ENCODE measurements at places on chromosomes 1 and 21.

- no peak for DNase-seq
Observed at GRCh38 chr1:97245682-97246081, 524.1 kb downstream of the PTBP2 start.

GRCh38 chr21:15517394-15517793 lies 212.4 kb upstream of the USP25 start:
- no peak for DNase-seq

GRCh38 chr1:230574502-230574901 lies 67.8 kb upstream of the COG2 start:
- DNase-seq, result no peak

DNA sequence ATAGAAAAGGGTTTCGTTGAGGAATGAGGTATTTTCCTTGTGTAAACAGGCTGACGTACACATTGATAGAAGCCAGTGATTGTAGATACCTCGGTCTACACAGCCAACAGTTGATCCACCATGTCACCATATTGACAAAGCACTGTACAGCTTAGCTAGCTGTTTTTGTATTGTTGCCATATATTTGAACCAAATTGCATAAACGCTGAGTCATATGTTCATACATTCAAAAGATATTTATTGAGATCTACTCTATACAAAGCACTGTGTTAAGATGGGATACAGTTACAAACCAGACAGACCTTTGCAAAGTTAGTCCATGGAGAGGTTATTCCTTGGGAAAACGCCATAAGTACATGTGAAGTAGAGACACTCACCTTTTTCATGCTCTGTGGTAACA lies 132.4 kb upstream of the ATP1B1 start:
- DNase-seq, result no peak

- no peak for DNase-seq
Observed at GRCh38 chr1:48073798-48074530, 76.8 kb upstream of the TRABD2B start.

DNA sequence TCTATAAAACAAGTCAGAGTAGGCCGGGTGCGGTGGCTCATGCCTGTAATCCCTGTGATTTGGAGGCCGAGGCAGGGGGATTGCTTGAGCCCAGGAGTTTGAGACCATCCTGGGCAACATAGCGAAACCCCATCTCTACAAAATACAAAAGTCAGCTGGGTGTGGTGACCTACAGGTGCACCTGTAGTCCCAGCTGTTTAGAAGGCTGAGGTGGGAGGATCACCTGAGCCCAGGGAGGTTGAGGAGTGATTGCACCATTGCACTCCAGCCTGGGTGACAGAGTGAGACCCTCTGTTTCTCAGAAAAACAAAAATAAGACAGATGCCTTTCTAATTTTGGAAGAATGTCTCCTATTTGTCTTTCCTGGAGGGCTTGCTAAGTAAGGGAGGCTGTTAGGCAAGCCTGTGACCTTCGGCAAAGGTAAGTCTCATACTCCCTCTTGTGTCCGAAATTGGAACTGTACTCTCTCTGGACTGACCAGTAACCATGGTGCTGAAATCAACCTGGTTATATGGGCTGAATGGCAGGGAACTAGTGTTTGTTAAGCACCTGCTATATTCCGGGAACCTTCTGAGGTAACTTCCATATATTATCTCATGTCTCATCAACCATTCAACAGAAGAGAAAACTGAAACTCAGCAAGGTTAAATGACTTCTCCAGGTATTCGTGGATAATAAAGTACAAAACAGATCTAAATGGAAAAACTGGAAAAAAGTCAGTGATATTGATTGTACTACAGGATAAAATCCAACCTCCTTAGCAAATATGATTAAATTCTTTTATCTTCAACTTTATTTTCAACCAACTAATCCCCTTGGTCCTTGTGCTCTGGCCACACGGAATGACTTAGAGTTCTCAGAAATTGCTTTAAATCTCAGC lies 11.8 kb upstream of the RAB3B start:
- DNase-seq, result peak; percentile 70

DNA sequence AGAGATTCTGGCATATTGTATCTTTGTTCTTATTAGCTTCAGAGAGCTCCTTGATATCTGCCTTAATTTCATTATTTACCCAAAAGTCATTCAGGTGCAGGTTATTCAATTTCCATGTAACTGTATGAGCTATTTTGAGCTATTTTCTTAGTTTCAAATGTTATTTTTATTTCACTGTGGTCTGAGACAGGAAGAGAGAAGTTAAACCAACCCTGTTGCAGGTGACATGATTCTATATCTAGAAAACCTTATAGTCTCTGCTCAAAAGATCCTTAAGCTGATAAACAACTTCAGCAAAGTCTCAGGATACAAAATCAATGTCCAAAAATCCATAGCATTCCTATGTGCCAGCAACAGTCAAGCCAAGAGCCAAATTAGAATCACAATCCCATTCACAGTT lies 1644.0 kb upstream of the B3GALT2 start:
- DNase-seq, result no peak

GRCh38 chr1:41486371-41487125 lies 2.1 kb upstream of the EDN2 start:
- no peak for DNase-seq

DNA sequence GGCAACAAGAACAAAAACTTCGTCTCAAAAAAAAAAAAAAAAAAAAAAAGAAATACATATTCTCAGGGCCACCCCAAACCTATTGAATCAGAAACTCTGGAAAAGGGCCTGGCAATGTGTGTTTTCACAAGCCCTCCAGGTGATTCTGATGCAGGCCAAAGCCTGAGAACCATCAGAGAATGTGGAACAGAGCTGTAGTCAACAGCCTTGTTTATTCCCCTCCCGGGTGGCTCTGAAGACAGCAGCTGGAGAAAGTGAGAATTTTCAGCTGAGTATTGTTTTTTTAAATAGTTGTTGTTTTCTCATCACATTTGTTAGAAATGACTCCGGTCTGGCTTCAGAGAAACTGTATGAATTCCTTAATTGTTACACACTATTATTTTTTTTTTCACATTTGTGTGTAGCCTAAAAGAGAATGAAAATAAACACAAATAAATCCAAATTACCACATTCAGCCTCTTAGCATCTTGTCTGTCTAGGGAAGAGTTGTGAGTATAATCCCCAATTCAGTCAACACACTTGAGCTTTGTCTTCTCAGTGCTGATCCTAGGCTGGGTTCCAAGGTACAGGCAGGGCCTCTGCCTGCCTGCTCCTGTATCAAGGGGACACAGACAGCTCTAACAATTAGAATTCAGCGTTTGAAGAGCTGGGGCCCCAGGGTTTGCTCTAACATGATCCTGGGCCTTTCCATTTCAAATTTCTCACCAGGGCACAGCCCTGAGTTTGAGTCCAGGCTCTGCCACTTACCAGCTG lies 6.6 kb upstream of the AZIN2 start:
- DNase-seq, result no peak

DNA sequence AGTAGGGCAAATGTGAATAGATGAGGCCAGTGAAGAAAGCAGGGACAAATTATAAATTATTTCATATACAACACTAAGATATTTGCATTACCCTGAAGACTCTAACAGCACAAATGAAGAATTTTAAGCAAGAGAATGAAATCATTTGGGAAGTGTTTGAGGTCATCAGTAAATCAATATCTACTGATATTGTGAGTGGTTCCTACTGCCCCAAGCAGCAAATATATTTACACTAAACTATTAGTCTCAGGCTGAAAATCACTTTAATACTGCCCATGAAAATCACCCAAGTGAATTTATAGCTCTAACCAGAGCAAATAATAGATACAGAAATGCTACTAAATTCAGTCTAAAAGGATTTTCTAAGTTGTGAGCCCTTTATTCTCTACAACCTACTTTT lies 163.6 kb downstream of the KCNT2 start:
- no peak for DNase-seq

DNA sequence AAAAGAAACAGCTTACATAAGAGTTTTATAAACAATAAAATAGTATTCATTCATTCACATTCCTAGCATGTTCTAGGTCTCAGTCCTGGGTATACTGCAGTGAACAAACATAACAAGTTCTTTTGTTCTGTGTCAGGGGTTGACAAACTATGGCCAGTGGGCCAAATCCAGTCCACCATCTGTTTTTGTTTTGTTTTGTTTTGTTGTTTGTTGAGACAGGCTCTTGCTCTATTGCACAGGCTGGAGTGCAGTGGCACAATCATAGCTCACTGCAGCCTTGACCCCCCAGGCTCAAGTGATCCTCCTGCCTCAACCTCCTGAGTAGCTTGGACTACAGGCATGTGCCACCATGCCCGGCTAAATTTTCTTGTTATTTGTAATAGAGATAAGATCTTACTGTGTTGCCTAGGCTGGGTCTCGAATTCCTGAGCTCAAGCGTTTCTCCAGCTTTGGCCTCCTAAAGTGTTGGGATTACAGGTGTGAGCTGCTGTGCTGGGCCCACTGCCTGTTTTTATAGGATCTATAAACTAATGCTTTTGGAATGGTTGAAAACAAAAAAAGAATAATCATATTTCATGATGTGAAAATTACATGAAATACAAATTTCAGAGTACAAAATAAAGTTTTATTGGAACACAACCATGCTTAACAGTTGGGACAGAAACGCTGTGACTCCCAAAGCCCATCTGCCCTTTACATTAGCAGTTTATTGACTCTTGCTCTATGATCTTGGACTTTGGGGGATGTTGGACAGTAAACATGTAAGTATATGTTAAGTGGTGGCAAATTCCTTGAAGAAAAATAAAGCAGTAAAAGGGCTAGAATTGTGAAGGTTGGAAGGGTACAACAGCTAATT lies 17.9 kb downstream of the CAPZA1 start:
- DNase-seq, result no peak

DNA sequence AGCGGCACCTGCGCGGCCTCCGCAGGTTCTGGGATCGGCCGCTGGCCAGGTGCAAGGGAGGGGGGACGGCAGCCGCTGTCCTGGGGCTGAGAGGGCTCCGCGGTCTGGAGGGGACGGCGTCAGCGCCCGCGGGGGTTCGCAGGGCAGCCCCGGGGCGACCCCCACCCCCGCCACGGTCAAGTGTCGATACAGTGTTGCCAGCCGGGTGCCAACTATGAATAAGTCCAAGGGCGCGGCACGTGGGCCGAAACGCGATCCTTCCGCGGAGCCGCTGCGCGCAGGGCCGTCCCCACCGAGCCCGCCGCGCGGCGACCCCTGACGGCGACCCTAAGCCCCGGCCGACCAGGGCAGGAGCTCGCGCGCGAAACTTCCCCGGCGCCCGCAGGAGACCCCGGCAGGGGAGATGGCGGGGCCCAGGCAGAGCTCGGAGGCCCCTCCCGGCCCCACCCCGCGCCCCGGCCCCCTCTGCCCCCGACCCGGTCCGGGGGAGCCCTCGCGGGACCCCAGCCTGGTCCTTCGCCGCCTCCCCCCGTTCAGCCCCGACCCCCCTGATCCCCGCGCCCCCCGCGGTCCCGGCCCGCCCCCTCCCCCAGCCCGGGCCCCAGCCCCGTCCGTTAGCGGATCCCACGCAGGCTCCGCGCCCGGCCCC lies 586 bp upstream of the AGPAT3 start:
- no peak for DNase-seq

DNA sequence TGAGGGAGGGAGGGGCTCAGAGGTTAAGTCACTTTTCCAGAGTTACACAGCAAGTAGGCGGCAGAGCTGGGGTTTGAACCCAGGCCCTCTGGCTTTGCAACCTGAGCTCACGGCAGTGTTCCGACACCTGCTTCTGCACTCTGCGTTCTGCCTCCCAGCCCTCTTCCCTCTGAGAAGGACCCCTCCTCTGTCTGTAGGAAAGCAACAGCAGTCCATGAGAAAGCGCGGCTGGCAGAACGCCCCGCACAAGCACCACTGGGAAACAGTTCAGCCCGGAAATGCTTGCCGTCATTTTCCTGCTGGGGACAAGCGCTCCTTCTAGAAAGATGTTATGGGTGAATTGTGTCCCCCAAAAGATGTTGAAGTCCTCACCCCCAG lies 241.1 kb downstream of the NPHP4 start:
- DNase-seq, result no peak

- DNase-seq, result no peak
Observed at GRCh38 chr1:176384841-176385240, 78.1 kb upstream of the PAPPA2 start.

GRCh38 chr1:246876431-246876830 lies 55.3 kb downstream of the AHCTF1 start:
- no peak for DNase-seq

GRCh38 chr1:109269212-109269980 lies 13.5 kb downstream of the PSRC1 start:
- DNase-seq, result no peak

- no peak for DNase-seq
Observed at GRCh38 chr1:86754265-86754974, 50.0 kb downstream of the SH3GLB1 start.

DNA sequence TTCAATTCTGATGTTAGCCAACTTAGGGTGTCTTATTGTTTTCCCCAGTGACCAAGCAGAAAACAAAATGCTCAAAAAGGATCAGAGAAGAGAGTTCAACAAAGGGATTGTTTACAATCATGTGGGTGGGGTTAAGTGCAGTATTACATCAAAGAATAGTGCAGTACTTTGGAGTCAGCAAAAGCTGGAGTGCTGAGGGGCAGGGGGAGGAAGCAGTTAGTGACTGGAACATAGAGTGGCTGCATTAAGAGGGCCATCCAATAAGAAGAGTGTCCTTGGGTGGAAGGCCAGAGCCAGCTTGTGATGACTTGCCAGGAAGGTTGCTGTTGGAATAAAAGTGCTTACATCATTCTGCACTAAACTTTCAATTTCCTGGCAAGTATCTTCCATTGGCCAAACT lies 175.5 kb downstream of the CYYR1 start:
- DNase-seq, result no peak

DNA sequence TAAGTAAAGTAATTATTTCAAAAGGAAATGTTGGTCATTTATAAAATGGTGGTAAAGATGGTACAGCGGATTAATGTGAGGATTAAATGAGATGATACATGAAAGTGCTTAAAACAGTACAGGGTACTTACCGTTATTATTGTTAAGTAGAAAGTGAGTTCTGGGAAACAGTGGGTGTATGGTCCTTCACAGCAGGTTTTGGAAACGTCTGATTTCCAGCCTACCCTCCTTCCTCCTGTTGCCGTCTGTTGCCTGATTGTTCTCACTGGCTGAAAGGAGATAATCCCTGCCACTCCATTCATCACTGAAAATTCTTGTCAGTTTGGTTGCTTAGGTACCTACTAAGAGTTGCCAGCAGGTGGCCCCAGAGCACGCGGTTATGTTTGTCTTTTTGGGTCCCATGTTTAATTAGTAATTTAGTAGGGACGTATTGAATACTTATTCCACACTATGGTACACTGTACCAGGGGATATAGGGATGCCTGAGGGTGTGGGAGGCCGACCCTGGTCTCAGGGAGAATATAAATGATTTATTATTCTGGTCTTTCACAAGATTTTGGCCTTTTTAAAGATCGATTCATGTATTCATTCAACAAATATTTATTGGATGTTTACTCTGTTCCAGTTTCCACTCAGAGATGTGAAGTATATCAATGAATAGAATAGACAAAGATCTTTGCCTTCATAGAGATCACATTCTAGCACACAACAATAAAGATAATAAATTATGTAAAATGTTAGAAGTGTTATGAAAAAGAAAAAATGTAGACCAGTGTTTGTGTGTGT lies 30.8 kb upstream of the RPTN start:
- no peak for DNase-seq

- no peak for DNase-seq
Observed at GRCh38 chr1:90782046-90782445, 64.9 kb upstream of the BARHL2 start.

DNA sequence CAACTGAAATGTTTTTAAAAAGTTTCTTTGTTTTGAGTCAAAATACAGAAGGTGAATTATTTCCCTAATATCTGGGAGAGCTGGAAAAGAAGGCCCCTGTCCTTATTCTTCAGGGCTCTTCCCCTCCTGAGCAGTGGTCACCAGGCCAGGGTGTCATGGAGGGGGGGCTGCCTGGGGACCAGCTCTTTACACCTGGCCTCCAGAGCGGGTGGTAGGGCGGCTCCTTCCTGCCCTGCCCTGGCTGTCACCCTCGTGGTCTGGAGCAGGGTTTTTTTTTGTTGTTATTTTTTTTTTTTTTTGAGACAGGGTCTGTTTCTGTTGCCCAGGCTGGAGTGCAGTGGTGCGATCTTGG lies 6.6 kb downstream of the SKI start:
- DNase-seq, result no peak
